NCI-H1417 treated with DMSO at 0.1 percent for 48 hours (cell line): ENCODE measurements at places on chromosomes 5 and 9.

DNA sequence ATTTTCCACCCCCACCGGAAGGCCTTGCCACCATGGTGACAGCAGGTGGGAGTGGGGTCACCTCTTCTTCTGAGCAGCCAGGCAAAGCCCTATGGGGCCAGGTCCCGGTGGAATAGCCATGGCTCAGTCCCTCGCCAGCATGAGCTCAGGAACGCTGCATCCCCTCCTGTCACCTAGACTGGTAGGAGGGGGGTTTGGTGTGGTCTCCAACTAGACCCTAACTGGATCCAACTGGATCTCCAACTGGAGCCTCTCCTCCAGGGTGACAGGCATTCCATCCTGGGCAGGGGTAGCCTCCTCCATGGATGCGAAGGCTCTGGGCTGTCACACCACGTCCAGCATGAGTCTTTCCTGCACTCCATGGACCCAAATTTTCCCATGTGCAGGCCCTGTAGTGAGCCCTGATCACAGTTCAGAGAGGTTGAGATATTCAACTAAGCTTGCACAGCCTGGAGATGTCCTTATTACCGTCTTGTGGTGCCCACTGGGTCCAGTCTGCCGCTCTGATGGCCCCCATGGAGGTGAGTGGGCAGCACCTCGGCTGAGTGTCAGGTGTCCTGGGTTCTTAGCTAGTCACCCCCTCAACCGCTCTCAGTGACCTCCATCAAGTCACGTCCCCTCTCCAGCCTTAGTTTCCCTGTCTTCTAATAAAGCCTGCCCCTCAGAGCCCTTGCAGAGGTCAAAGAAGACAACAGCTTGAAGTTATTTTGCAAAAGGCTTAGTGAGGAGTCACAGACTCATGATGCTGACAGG is 18.6 kb upstream of the FIBCD1 start:
- no peak for DNase-seq

GRCh38 chr9:108889649-108890067 is 27.6 kb downstream of the ACTL7A start:
- DNase-seq: no peak

DNA sequence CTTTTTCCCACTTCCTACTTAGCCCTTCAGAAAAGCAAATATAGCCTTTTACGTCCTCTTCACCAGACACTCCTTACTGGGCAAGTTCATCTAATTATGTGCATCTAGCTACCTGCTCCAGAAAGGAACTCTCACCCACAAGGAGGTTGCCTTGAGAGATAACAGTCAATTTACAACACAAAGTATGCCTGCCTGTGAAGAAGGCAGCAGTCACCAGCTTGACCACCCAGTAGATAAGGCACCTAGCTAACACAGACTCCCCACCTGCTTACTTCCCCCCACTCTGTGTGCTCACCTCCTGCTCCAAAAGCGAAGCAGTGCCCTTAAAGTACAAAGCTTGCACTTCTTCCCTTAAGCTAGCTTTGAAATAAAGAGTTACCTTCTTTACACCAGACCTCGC is 111.7 kb upstream of the MRPS30 start:
- DNase-seq: no peak

DNA sequence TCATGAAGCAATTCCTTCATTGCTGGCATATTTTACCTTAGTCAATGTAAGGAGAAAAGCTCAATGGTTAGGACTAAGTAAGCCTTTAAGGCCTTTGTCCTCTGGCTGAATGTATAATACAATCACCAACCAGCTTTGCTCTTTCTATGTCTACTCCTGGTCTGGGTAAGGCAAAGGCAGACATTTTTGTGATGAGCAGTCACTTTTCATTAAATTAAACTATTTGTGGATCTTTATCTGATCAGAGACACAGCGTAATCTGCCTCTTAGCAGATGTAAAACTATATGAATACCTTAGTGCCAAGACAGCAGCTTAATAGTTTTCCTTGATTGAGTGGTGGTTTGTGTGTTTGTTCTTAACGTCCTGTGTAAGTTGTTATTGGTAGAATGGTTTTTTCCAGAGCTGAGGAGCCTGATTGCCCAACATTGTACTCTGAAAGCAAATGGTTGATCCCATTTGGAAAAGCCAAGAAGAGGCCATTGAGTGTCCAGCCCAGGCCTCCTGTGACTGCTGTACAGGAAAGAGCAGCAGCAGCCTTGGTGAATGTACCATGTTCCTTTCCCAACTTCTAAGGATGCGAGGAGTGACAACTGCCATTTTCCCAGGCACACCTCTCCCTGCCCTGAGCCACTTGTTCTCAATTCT is 16.5 kb upstream of the CXXC5 start:
- no peak for DNase-seq

DNA sequence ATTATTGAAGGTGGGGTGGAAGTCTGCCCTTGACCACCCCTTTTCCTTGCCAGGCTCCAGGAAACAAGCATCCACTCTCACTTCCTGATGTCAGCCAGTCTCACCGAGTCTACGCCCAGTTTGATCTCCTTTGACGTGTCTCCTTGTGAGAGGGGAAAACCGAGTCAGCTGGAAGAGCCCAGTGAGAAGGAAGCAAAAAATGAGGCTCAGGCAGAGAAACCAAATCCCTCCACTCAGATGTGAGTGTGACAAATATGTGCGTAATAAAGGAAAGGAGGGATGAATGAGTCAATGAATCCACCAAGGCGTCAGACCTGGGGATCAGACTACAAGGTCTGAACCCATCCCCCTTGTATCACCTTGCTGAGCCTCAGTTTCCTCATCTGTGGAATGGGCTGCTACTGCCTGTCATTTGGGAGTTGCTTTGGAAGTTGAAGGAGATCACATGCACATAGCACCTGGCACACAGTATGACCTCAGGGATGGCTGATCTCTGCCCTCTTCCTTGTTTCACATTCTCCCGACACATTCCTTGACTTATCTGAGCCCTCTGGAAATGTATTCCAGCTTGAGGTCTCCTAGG is 61.3 kb upstream of the XPA start:
- DNase-seq: no peak

DNA sequence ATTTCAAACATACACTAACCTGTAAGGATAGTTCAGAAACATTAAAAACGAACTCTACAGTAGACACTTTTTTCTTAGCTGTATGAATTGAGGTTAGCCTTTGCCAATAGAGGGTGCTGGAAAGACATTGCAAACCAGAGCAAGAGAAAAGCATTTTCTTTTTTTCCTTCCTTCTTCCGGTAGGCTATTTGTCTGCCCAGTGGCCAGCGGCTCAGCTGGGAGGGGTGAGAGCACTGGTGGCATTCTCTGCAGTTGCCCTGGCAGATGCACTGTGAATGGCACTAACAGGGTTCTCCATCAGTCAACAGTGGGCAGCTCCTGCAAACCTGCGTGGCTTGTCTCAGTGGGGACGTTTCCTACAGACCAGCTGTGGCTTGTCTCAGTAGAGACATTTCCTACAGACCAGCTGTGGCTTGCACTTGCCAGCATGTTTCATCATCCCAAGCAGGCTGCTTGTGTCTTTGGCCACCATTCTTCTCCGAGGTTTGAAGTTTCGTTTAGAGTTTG is 984.5 kb upstream of the CDH18 start:
- DNase-seq: no peak

DNA sequence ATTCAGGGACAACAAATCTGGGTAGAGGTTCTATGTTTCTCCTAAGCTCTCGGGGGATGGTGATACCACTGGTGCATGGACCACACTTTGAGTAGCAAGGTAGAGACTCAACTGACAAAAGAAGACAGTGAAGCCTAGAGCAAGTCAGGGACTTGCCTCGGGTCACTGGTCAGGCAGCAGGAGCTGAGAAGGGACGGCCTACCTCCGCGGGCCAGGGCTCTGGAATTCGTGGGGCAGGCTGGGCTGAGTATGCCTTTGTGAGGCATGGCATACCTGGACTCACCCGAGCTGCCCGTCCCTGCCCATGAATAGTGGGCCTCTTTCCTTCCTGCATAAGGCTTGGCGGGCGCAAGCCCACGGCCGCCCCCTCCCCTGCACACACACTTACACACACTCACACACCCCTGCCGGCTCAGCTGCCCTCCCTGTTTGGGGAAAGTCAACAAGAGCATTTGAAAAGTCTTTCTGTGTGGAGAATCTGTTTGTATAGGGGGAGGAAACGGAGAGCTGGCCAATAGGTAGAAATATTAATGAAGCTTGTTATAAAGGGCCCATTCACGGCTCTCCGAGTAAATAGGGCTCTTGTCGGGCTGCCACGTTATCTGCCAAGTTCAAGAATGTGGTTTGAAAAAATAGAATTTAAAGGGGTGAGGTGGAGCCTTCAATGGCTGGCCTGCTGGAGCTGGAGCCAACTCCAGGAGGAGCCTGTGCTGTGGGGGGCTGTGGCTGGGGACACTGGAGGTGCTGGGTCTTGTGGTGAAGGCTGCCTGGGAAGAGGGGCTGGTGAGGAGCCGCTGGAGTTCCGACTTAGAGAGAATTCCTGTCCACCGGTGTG is 19.1 kb upstream of the KIF12 start:
- DNase-seq: peak; percentile 12

- no peak for DNase-seq
Observed at GRCh38 chr5:179142434-179143198, 82.4 kb downstream of the ZNF354C start.
